Natural killer cell treated with Interleukin-12 subunit alpha and Interleukin-12 subunit beta and Interleukin-15 and Interleukin-18, amount 100 ng/mL, for 72 hours (primary cell): ENCODE measurements at places on chromosomes 3 and 15. TPM values are rescaled to one million over a fixed set of nuclear protein-coding genes. Genes with fewer than 3 reads are reported as not detected.

Gene PLA2G4D
- not detected for total RNA-seq

Gene LRRIQ4
- not detected for total RNA-seq

Gene PRKCD
- total RNA-seq = 34.9 TPM

GRCh38 chr15:49731187-49732099 lies 110.6 kb downstream of the DTWD1 start:
- no peak for DNase-seq

DNA sequence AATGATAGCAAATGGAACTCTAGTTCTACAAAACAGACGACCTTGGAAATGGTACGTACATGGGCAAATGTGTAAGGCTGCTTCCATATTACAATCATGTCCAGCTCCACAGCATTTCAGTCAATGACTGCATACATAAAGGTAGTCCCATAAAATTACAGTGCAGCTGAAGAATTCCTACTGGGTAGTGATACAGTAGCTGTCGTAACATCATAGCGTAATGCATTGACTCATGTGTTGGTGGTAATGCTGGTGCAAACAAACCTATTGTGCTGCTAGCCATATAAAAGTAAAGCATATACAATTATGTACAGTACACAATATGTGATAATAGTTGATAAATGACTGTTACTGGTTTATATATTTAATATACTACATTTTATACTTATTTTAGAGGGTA lies 18.5 kb downstream of the TTC23 start:
- no peak for DNase-seq

DNA sequence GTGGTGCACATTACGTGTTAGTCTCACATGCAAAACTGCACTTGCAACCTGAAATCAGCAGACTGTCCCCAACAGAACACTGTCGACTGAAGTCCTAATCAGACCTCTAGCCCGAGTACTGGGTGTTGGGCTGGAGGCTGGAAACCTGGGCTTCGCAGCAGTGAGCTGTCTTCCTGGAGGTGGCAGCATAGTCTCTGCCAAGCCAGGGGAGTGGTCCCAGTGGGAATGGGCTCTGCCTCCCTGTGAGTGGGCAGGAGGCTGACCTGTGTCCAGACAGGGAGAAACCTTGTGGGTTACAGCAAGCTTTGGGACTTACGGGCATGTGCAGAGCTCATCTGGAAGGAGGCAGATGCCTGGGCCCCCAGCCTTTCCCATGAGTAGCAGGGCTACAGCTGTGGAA lies 38.2 kb upstream of the MYZAP start:
- no peak for DNase-seq
